ENCODE measurements at places on chromosomes 3 and 15. TPM values are rescaled to one million over a fixed set of nuclear protein-coding genes. Genes with fewer than 3 reads are reported as not detected.

SLC15A2 gene
- total RNA-seq, result 15.2 TPM

SLC6A20 gene
- total RNA-seq, result not detected

CHL1 gene
- total RNA-seq, result 1.0 TPM

DNASE1L3 gene
- total RNA-seq, result 1.3 TPM

HRH1 gene
- not detected for total RNA-seq

CLDN11 gene
- total RNA-seq, result 0.33 TPM

FBLN2 gene
- total RNA-seq, result not detected

ANKRD63 gene
- not detected for total RNA-seq

Data from OCI-LY7 (cell line).